ENCODE measurements at places on chromosomes 1 and 21.

- no peak for DNase-seq
These were observed 384.9 kb downstream of the NCAM2 start for GRCh38 chr21:21383126-21383525.

DNA sequence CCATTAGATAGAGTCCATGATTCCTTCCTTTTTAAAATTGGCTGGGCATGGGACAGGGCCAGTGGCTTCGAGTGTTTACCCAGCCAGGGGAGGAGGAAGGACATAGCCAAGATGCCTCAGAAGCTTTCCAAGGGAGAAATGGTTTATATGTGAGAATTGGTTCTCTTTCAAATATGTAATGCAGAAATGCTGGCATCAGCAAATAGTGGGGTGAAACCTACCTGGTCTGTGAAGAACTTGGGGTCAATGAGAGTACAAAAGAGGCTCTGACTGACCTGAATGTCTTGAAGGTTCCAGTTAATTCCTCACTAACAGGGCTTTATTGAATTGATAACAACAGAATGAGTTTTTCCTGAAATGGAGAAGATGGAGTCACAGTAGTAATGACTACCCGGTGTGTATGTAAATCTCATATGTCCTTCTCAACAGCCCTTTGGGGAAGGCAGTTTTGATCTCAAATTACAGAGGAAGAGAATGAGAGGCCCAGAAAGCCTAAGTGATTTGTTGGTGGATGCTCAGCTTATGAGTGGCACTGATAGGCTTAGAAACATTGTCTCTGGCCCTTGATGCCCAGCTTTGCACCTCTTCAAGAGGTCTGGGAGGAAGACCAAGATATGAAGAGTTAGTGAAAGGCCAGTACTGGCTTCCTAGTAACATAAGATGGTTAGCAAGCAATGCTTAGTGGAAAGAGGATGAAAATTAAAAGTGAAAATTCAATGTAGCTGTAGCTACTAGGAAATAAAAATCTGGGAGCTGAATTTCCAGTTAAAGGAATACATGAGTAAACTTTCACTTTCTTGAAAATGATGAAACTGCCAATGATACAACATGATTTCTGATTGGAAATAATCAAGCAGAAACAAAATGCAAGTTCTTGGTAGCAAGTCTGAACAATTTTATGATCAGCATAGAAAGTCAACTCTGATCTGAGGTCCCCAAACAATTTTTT is 2.7 kb downstream of the ATF3 start:
- DNase-seq: no peak

- no peak for DNase-seq
These were observed 45.5 kb downstream of the NMNAT2 start for GRCh38 chr1:183372586-183373230.

GRCh38 chr1:205543351-205544301 is 39.2 kb downstream of the CDK18 start:
- peak; percentile 42 for DNase-seq

GRCh38 chr1:245074232-245074747 is 80.5 kb upstream of the KIF26B start:
- DNase-seq: no peak

DNA sequence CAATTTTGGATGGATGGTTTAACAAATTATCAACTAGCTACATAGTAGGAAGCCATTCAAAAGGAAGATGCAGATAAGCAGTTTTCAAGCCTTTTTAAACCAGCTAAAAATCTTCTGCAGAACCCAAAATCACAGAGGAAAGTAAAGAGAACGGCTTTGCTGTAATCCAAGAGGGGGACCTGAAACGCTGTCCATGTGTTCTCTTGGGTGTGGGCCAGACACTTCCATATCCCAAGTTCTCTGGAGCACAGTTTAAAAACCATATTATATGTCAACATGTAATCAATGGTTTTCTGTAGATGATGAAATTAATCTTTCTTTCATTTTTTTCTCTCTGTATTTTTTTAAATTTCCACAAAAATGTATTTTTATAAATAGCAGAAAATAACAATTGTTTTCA is 90.5 kb downstream of the SELENOF start:
- no peak for DNase-seq

GRCh38 chr1:39650431-39650830 is 11.0 kb upstream of the HEYL start:
- DNase-seq: no peak

DNA sequence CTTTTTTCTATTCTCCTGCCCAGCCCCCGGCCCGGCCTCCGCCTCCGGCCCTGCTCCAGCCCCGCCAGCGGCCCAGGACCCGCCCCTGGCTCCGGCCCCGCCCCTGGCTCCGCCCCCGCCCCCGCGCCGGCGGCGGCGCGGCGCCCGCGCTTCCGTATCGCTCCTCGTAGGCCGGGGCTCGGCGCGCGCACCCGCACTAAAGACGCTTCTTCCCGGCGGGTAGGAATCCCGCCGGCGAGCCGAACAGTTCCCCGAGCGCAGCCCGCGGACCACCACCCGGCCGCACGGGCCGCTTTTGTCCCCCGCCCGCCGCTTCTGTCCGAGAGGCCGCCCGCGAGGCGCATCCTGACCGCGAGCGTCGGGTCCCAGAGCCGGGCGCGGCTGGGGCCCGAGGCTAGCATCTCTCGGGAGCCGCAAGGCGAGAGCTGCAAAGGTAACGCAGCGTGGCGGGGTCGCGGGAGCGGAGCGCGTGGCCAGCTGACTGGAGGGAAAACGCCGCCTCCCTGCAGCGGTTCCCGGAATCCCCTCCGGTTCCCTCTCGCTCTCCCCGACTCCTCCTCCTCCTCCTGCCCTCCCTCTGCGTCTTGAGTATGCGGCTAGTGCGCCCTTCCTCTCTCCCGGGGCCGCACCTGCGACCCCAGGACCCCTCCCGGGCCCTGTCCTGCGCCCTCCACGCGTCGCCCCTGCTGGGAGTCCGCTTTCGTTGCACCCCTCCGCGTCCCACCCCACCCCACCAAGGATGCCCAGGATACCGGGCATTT is at the start of gene IFNAR2:
Gene IFNAR2 (plus strand): TSS at position 155 of the 761 bp plus-strand sequence. CDS start 11,985 bp downstream, outside the sequence.
- DNase-seq: peak; percentile 74

DNA sequence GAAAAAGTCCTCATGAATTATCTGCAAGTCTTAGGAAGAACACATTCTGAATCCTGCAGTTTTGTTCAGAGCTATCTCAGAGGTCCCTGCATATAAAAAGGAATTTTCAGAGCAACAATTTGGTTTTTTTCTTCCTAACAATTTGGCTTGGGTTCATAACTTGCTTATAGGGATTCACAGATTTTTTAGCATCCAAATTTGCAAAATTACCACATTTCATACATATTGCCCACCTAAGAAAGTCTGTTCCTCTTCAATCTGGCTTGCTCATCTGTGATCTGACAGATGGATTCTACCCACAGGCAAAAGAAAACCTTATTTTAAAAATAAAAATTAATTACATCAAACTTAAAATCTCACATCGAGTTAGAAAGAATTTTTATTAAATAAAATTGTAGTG is 714.4 kb upstream of the NCAM2 start:
- no peak for DNase-seq

DNA sequence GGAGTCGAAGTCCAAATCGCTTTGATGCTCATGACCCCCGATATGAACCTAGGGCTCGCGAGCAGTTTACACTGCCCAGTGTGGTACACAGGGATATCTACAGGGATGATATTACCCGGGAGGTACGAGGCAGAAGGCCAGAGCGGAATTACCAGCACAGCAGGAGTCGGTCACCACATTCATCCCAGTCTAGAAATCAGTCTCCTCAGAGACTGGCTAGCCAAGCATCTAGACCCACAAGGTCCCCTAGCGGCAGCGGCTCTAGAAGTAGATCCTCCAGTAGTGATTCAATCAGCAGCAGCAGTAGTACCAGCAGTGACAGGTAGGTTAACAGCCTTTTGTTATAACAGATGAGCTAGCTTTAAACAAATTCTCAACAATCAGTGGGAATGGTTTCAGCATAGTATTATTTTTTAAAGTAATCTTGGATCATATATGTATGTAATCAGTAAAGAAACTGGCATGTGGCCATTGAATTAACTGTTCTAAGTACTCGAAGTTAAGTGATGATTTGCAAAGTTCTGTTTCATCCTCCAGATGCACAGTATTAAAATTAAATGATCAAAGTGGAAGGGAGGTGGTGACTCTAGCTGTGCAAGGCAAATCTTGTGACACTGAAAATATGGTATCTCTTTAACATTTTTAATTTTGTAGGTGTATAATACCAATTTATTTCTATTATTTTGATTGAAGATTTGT is 29.0 kb downstream of the SPEN start:
- DNase-seq: peak; percentile 13

DNA sequence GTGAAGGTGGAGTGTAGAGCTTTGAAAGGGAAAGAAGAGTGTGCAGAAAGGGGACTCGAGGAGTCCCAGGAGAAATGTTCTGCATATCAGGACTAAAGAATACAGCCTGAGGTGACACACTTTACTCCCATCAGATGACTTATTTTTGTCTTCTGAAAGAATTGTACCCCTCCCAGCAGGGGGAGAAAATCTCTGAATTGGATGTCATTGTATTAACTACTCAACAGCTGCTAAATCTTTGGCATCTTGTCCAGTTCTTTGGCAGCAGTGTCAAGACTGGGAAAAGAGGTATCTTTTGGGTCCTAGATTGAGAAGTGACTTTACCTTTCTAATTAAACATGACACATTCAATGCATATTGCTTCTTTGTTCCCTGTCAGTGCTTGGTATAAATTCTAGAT is 18.9 kb downstream of the UBE4B start:
- DNase-seq: no peak

DNA sequence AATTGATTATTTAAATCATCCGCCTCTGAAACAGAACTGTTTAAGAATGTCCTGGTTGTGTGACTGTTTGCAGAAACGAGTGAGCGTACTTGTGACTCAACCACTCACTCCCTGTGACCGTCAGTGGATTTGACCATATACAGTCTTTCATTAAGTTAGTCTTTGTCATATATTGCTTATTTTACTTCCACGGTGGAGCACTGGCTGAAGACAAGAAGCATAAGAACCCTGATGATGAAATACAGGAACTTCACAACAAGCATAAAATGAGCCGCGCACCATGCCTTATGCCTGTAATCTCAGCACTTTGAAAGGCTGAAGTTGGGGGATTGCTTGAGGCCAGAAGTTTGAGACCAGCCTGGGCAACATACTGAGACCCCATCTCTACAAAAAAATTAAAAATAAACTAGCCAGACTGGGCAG is 194.0 kb downstream of the TOMM20 start:
- peak; percentile 46 for DNase-seq

DNA sequence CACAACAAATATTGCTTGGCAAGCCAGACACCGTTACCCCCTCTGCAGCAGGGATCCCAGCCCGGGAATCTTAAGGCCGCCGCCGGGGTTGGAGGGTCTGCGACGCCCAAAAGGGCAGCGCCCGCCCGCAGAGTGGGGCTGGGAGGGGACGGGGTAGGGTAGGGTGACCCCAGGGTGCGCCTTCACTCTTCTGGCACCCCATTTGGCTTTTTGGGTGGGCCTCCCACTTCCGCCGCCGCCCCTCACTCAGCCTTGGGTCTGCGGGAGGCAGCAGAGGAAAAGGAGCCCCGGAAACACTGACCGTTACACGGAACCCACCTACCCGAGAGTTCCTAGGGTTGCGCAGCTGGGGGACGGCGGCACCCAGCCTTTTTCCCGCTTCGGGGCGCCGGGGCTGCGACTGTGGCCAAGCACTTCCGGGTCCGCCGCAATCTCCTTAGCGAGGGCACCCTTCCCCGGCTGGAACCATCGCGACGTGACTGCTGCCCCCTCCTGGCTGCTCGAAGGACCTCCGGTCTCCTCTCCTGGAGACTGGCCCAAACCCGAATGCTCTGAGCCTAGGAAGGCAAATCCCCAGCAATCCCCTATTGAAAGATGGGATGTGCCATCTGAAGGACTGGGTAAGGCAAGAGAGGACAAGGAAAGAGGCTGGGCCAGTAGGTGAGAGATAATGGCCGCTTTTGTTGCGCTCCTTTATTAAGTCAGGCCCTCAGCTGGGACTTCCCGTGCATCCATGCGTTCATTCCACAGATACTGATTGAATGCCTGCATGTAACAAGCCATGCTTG is at the start of gene PIGC:
Gene PIGC (minus strand): TSS at position 404 of the 788 bp plus-strand sequence. CDS start 1,447 bp downstream, outside the sequence.
- peak; percentile 97 for DNase-seq

DNA sequence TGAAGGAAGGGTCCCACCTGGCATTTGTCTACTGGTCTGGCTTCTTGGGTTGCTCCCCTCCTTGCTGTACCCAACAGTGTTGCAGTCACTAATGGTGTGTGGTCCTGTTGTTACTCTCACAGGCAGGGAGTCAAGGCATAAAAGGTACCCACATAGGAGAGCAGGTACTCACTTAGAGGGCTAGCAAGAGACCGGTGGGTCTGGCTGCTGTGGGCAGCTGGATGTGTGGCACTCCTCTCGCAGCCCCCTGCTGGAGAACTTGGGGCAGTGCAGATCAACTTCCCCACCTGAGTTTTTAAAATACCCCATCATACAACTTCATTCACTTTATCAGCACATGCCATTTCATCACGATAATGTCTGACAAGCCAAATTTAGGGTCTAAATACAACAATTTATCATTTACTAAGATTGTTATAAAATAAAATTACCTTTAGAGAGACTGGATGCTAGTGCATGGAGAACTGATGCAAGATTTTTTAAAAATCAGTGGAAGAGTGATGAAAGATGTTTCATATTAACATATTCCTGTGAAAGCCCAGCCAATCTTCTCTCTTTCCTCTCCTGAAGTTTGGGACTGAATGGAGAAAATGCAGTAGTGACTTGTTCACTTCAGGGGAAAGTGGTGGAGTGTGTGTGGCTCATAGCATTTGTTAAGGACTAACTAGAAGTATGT is 42.8 kb downstream of the ACP6 start:
- DNase-seq: peak; percentile 77

DNA sequence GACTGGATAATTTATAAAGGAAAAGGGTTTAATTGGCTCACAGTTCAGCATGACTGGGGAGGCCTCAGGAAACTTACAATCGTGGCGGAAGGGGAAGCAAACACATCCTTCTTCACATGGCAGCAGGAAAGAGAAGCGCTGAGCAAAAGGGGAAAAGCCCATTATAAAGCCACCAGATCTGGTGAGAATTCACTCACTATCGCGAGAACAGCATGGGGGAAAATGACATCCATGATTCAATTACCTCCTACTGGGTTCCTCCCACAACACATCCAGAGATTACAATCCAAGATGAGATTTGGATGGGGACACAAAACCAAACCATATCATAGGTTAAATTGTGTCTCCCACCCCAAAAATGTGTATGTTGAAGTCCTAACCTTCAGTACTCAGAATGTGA is 491.7 kb downstream of the SETD4 start:
- DNase-seq: no peak

DNA sequence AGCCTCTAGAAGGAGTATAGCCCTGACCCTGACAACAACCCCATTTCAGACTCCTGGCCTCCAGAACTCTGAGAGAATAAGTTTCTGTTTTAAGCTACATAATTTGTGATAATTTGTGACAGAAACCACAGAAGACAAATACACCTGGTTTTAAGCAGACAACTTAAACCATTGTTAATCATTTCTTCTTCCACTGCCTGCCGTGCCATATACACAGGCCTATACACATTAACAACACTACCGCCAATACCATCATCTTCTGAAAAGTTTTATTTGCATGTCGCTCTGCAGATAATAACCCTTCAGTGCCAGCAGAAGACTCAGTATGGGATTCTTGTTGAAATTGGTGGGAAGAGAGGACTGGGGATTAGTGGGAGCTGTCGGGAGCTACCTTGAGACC is 39.9 kb upstream of the KRTAP19-8 start:
- no peak for DNase-seq

GRCh38 chr1:24567792-24568388 is 12.0 kb downstream of the NCMAP start:
- no peak for DNase-seq

Measured in hematopoietic multipotent progenitor cell treated with erythropoietin and hydrocortisone succinate and interleukin-3 and kit ligand, for 6 days (in vitro differentiated cells).